Right kidney (tissue), 9 donors: ENCODE measurements at places on chromosomes 2 and 18.

- no peak for DNase-seq
These were observed 370.7 kb upstream of the LRATD1 start for GRCh38 chr2:14261771-14262170.

- no peak for DNase-seq
These were observed 14.4 kb upstream of the HES6 start for GRCh38 chr2:238254095-238254723.

DNA sequence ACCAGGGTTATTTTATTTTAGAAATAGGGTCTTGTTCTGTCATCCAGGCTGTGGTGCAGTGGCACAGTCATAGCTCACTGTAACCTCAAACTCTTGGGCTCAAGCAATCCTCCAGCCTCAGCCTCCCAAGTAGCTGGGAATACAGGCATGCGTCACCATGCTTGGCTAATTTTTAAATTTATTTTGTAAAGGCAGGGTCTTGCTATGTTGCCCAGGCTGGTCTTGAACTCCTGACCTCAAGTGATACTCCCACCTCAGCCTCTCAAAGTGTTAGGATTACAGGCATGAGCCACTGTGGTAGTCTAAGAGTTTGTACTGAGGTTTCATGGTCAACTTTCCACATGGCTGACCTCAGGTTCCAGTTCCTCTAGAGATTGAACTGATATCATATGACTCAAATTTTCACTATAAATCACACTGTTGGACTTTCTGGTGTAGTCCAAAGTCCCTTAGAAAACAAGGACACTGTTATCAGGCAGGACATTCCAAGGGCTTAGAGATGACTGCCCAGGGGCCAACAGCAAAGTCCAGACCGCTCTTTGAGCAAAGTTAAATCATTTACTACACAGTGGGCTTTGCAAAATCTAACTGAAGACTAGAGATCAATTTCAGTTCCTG lies 82.0 kb upstream of the MEX3C start:
- no peak for DNase-seq

DNA sequence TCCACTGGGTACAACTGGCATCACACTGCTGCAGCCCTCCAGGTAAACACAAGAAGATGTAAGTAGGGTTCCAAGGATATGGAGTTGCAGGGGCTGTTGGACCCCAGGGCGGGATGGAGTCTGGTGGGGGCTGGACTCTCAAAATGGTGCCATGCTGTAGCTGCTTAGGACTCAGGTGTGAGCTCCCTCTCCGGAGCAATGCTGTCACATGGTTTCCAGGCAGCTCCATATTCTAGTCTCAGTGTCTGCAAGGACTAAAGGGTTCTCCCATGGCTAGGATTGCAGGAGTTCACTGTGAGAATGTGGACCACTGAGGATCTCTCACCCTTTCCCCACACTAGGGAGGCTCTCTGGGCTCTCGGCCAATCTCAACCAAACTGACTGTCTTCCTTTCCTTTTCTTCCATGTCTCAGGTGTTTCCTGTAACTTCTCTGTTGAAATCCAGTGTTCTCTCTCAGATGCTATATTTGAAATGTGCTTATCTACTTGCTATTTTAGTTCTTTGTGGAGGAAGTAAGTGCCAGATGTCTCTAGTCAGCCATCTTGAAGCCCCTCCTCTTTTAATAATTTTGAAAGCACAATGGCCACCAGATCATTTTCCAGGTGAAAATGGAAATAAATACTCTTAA lies 57.6 kb downstream of the CCNT2 start:
- DNase-seq = no peak

DNA sequence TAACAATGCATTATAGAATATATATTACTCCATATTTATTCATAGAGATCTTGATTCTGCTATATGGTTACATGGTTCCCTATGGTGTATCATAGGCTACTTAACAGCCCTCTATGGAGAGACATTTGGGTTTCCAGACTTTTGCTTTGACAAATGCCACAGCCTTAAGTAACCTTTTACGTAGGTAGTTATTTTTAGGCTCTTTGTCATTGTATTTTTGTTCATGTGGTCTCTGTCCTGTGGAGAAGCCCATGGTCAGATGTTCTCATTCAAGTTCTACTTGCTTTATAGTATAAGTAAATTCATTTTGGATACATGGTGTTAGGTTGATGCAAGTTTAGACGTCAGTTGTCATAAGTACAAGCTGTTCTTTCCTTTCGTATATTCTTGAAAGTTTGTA lies 275.2 kb upstream of the THSD7B start:
- no peak for DNase-seq

GRCh38 chr18:45085916-45086624 lies 405.4 kb downstream of the SETBP1 start:
- no peak for DNase-seq

DNA sequence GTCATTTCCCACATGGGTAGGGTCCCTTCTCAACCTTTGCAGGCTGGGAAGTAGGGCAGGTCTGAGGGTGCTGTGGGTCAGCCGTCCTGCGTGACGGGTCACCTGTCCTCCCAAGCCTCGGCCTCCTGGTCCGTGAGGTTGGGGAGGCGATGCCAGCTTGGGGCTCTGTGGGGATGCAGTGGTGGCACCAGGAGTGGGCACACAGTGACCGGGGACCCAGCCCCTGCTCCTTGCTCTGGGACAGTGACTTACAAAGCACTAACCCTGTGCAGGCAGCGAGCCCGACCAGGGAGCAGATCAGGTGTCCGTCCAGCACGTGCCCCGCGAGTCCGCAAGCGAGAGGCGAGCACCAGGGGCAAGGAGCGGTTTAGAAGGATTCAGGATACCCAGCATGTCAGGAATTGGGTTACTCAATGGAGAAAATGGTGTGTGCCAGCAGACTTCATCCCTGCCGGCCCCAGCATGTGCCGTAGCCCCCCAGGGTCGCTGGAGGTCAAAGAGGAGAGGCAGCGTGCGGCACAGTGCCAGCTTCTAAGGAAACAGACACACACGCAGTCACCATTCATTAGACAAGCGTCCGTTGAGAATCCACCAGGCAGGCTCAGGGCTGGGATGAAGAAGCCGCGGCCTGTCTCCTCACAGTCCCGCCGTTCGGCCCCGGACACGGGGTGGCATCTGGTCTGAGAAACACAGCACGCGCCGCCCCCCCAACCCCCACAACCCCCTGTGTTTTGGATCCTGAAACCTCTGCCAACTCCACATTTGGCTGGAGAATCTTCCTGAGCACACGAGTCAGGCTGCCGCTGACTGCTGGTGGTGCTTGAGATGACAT lies 11.7 kb downstream of the COLEC11 start:
- DNase-seq = no peak

- no peak for DNase-seq
These were observed 14.5 kb upstream of the THADA start for GRCh38 chr2:43610361-43610760.

GRCh38 chr2:191941376-191941929 lies 94.6 kb upstream of the CAVIN2 start:
- no peak for DNase-seq

- no peak for DNase-seq
These were observed 3.7 kb downstream of the ODC1 start for GRCh38 chr2:10444463-10444862.

- no peak for DNase-seq
These were observed 79.6 kb downstream of the SKA1 start for GRCh38 chr18:50454387-50454988.

DNA sequence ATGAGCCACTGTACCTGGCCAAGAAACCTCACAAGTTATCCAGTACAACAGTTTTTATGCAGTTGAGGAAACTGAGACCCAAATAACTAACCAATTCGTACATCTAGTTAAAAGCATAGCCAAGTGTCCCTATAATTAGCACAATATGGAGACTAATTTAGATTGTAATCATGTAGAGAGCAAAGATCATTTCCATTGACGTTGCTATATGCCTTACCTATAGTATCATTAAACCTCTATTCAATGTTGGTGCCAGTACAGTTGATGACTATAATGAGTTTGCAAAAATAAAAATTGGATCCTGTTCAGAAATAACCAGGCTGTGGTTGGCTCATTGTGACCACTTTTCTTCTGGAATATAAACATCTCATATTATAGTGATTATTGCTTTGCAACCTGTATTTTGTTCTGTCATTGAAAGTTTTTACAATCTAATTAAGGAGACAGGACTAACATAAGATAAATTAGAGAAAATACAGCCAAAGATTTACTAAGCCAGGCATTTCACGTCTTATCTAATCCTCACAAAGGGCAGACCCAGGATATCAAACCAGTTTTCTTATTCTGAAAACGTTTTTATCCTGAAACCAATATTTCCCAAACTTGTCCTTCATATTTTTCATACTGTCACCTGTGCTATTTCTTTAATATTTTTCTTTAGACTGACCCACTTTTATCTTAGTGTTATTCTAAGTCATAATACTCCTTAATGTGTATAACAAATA lies 130.0 kb upstream of the STON1 start:
- DNase-seq = no peak

DNA sequence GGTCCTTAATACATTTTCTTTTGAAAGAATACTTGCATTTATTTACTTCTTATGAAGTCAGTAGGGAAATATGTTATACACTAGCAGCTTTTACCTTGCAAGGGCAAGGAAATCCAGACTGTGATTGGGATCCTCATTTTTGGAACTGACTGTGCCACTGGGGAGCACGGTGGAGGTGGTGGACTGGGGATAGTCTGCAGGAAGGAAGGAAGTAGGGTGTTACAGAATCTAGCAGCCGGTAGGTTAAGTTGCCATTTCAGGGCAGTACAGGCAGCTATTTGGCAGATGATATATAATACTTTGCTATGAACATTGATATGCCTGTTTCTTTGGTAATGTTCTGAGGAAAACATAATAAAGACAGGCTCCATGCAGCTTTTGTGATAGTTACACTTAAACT lies 238.3 kb downstream of the PHLPP1 start:
- DNase-seq = no peak

DNA sequence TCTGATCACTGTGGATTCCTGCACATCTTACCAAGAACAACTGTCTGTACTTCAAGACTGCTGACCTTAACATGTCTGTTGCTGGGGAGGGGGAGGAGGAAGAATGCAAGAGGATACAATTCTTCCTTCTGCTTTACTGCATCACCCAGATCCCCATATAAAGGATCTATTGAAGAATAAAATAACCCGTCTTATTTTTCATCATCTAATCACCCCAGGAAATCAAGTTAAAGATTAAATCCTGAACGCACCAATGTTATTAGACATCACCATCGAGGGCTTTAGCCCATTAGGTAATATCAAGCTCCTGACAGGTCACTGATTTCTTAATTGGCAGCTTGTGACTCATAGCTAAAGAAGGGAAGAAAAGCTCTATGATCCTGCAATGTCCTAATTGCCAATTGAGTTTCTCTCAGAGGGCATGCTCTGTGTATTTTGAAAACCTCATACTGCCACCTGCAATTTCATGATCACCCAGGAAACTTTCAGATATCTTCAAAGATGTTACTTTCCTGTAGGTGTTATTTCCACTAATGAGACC lies 75.4 kb upstream of the KCNE4 start:
- DNase-seq = no peak

DNA sequence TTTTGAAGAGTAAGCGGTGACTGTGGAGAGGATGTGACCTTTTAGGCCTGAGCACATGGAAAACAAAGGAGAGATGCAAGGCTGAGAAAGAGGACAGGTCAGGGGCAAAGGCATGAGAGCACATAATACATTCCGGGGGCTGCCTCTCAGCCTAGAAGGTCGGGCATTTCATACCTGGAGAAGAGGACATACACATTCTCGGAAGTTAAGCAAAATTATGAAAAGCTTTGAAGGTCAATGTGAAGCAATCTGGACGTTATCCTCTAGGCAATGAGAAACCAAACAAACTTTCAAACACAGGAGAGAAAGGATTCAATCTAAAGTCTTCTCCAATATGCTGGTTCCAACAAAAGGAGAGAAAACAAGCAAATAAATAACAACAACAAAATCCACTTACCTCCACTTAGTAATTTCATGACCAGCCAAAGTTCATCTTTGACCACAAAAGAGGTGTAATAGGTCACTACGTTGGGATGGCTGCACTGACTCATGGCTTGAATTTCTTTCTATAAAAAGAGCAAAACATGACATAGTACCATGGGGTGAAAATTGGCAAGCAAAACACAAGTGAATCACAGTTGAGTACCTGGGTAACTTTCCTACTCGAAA lies 80.4 kb downstream of the STK39 start:
- no peak for DNase-seq

DNA sequence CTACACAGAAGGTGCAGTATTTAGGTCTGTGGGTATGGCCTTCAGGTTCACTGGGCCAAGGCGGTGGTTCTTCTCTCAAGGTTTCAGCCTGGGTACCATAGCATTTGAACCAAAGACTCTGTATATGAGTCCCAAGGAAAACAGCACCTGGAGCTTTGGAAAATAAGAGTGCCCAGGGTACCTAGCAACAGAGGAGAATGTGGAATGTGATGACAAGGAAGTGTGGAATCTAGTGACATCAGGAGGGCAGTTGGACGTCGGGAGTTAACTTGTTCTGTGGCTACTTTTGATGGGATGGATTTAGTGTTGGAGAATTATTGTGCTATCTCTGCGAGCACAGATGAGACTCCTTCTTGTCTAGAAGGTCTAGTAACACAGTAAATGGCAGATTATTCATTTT lies 201.2 kb downstream of the NOL4 start:
- DNase-seq = no peak

DNA sequence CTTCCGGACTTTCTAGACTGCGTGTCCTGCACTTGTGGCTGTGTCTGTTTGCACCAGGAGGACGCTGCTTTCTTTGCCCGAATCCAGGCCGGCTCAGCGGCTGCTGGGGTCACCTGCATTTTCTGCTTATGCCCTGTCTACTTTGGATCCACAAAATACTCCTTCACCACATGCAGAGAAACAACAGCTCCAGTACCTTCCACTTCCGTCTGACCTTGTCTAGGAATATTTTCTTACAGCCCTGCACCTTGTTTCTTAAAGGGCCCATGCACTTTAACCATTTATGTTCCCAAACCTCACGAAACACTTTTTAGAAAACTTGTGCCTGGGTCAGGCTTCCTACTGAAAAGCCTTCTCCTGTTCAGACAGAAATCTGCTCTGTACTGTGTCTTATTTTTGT lies 129.4 kb upstream of the NCK2 start:
- no peak for DNase-seq

DNA sequence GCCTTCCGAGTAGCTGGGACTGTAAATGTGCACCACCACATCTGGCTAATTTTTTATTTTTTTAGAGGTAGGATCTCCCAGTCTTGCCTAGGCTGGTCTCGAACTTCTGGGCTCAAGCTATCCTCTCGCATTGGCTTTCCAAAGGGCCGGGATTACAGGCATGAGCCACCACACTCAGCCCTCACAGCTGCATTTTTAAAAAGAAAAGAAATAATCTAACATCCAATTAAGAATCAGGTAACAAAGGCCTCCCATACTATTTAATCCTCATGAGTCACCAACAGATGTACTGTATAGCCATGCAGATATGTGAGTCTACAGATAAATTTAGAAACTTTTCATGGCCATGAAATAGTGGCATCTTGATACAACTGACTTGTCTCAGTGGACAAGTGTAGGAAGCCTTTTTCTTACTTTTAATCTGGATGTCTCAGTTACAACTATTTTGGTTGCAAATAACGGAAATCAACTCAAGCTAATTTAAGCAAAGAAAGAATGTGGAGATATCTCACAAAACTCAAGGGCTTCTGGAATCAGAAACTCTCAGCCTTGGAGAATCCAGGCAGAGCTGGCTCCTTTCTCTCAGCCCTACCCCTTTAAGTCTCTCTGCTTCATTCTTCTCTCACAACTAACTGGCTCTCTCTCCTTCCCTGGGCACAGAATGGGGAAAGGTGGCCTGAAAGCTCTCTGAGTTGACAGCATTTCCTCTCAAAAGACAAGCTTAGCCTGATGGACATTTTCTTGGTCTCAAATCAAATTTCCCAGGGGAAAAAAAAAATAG lies 12.8 kb upstream of the PPM1B start:
- no peak for DNase-seq
